ENCODE measurements at places on chromosomes 12 and 14. TPM values are rescaled to one million over a fixed set of nuclear protein-coding genes. Genes with fewer than 3 reads are reported as not detected.

The RNASE3 gene
- total RNA-seq: not detected

The DNAH10 gene
- 0.43 TPM for total RNA-seq

The CNTN1 gene
- 0.65 TPM for total RNA-seq

The SLC2A14 gene
- total RNA-seq: not detected

The KRT75 gene
- total RNA-seq: not detected

The CAPZA3 gene
- 0.14 TPM for total RNA-seq

The HSPB8 gene
- 9.8 TPM for total RNA-seq

The RNASE13 gene
- not detected for total RNA-seq

The POMT2 gene
- 9.0 TPM for total RNA-seq

The ATP6V1D gene
- 132 TPM for total RNA-seq

The GTF2A1 gene
- 19.5 TPM for total RNA-seq

The KLRD1 gene
- total RNA-seq: under 0.01 TPM

The ST8SIA1 gene
- 0.65 TPM for total RNA-seq

The NTN4 gene
- total RNA-seq: 47.8 TPM

The KRT3 gene
- not detected for total RNA-seq

The DGKA gene
- 18.8 TPM for total RNA-seq

The FAM181A gene
- not detected for total RNA-seq

The AGAP2 gene
- 0.14 TPM for total RNA-seq

The RTN1 gene
- 1.6 TPM for total RNA-seq

The HNF1A gene
- total RNA-seq: not detected

The MAP1LC3B2 gene
- total RNA-seq: 0.28 TPM

The BMP4 gene
- total RNA-seq: 11.5 TPM

The TMPRSS12 gene
- total RNA-seq: not detected

The KCNMB4 gene
- total RNA-seq: 1.8 TPM

The C14orf132 gene
- 13.5 TPM for total RNA-seq

The ENDOU gene
- total RNA-seq: not detected

The CMA1 gene
- total RNA-seq: not detected

The TAS2R50 gene
- 2.4 TPM for total RNA-seq

The SLC2A3 gene
- 80.4 TPM for total RNA-seq

The TCL1B gene
- not detected for total RNA-seq

The GLT1D1 gene
- total RNA-seq: not detected

The FAM222A gene
- total RNA-seq: under 0.01 TPM

The RERG gene
- total RNA-seq: 0.28 TPM

The PKP2 gene
- total RNA-seq: 0.55 TPM

The RPGRIP1 gene
- not detected for total RNA-seq

The SLC8A3 gene
- total RNA-seq: 0.18 TPM
